ENCODE measurements at places on chromosomes 4 and X.
A peak's percentile ranks its signal among the peaks of the same experiment; 100 is the strongest.

DNA sequence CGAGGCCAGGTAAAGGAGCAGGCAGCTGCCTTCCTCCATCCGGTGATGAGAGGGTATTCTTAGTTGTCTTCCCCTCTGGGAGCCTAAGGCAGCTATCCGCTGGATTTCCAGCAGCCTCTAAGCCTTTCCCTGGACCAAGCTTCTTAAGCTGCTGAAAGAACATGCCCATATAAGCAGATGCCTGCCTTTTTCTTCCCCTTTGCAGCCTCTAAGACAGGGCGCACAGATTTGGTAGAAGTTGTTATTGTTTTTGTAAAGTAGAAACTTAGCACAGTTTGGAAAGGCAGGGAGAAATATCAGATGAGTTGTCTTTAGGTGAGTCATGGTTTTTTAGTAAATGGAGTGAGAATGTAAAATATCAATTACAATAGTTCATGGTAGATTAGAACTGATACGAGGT lies 210.8 kb downstream of the ARHGAP10 start:
- DNase-seq, result no peak

GRCh38 chr4:167964766-167965373 lies 127.5 kb upstream of the ANXA10 start:
- DNase-seq, result peak; percentile 7

DNA sequence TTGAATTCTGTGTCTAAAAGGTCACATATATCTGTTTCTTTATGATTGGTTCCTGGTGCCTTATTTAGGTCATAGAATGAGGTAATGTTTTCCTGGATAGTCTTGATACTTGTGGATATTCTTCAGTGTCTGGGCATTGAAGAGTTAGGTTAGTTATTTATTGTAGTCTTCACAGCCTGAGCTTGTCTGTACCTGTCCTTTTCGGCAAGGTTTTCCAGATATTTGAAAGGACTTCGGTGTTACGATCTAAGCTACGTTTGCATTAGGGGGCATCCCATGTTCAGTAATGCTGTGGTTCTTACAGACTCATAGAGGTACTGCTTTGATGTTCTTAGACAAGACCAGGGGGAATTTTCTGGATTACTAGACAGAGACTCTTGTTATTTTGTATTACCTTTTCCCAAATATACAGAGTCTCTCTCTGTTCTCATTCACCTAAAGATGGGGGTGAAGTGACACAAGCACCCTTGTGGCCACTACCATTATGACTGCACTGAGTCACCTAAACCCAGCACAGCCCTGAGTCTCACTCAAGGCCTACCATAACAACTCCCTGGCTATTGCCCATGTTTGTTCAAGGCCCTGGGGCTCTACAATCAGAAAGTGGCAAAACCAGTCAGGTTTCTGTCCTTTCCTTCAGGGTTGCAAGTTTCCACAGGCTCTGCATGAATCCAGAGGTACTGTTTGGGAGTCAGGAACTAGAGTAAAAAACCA lies 30.1 kb upstream of the CYSLTR1 start:
- DNase-seq, result no peak

DNA sequence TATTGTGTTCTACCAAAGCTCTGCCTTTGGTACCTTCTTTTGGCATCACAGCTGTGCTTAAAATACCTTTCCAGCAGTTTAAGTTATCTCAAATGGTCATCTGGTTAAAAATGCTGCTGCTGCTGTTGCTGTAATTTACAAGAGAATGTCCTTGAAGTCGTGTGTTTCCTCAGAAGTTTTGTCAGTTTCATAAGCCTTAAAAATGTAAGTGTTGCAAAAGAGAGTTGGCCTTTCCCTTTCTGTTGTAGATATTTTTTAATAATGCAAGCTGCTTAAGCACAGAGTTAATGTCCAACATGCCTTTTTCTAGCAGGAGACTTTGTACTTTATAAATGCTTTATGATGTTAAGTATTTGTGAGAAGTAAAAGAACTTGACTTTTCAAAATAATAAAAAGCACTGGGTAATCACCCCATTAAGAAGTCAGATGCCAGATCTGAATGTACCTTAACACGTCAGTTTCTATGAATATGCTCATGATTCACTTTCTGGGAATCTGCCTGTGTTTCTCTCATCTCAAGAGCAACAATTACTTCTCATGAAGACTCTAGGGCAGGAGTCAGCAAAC lies 35.3 kb upstream of the TENM3 start:
- peak; percentile 77 for DNase-seq

DNA sequence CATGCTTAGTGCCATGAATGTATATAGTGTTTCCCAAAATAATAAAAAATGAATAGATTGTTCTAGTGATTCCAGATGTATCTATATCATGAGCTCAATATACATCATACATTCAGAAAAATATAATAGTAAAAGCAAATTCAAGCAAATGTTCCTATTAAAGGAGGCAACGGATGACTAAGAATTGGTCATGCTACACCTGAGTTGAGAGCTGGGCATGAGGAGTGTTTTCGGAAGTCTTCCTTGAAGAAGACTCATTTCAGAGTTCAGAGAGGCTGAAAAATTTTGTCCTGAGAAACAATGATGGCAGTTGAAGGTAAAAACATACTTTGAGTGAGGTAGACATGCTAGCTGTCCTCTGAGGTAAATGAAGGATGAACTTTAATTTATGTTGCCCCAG lies 79.3 kb upstream of the IL1RAPL2 start:
- no peak for DNase-seq

GRCh38 chr4:139333046-139333445 lies 30.8 kb upstream of the NDUFC1 start:
- DNase-seq, result peak; percentile 26

- no peak for DNase-seq
These were observed 72.2 kb upstream of the GABRG1 start for GRCh38 chr4:46196086-46196485.

DNA sequence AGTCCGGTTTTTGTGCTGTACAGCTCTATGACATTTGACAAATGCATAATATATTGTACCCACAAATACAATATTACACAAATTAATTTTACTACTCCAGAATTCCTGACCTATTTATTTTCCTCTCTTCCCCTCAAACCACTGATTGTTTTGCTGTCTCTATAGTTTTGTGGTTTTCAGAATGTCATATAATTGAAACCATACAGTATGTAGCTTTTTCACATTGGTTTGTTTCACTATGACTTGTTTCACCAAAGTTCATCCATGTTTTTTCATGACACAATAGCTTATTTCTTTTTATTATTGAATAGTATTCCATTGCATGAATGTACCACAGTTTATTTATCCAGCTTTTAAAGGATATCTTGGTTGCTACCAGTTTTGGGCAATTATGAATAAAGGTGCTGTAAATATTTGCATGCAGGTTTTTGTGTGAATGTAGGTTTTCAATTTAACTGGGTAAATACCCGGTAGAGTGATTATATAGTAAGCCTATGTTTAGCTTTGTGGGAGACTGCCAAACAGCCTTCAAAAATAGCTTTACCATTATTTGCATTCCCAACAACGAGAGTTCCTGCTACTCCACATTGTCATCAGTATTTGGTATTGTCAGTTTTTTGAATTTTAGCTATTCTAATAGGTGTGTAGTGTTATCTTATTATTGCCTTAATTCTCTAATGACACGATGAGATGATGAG lies 25.9 kb downstream of the RNF175 start:
- no peak for DNase-seq

DNA sequence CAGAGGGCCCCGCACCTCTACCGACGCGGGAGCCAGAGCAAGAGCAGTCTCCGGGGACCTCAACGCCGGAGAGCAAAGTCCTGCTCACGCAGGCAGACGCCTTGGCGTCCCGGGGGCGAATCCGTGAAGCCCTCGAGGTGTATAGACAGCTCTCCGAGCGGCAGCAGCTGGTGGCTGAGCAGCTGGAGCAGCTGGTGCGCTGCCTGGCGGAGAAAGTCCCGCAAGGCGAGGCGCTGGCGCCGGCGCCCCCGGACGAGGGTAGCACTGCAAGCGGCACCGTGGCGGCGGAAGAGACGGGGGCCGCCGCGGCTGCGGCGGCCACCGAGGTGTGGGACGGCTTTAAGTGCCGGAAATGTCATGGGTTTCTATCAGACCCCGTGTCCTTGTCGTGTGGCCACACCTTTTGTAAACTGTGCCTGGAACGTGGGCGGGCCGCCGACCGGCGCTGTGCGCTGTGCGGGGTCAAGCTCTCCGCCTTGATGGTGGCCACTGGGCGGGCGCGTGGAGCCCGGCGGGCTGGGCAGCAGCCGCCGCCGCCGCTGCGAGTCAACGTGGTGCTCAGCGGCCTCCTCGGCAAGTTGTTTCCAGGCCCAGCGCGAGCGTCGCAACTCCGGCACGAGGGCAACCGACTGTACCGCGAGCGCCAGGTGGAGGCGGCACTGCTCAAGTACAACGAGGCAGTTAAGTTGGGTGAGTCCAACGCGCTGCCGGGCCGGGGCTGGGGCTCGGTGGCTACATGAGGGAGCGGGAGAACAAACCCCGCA lies 672 bp downstream of the LONRF3 start:
- no peak for DNase-seq

DNA sequence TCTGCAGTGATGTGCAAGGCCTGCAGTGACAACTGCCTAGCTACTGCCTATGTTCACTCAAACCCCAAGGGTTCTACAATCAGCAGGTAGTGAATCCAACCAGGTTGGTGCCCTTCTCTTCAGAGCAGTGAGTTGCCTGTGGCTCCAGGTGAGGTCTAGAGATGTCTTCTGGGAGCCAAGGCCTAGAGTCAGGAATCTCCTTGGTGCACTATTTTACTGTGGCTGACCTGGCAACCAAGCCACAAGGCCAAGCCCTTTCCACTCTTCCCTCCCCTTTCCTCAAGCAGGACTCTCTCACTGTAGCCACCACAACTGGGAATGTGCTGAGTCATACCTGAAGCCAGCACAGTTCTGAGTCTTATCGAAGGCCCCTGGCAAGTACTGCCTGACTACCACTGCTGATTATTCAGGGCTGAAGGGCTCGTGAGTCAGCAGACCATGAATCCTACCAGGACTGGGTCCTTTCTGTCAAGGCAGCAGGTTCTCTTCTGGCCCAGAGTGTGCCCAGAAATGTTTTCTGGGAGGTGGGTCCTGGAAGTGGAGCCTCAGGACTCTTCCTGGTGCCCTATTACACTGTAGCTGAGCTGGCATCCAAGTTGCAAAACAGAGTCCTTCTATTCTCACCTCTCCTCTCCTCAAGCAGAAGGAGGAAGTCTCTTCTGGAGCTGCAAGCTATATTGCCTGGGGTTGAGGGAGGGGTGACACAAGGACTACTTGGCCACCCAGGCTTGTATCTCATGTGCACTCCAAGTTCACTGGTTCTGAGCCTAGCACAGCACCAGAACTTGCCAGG lies 111.6 kb downstream of the BTC start:
- peak; percentile 63 for DNase-seq

GRCh38 chr4:22412013-22412412 lies 103.9 kb downstream of the ADGRA3 start:
- no peak for DNase-seq

GRCh38 chr4:108034565-108034964 lies 44.9 kb downstream of the HADH start:
- no peak for DNase-seq

- no peak for DNase-seq
These were observed 127.3 kb upstream of the CPEB2 start for GRCh38 chr4:14874990-14875389.

DNA sequence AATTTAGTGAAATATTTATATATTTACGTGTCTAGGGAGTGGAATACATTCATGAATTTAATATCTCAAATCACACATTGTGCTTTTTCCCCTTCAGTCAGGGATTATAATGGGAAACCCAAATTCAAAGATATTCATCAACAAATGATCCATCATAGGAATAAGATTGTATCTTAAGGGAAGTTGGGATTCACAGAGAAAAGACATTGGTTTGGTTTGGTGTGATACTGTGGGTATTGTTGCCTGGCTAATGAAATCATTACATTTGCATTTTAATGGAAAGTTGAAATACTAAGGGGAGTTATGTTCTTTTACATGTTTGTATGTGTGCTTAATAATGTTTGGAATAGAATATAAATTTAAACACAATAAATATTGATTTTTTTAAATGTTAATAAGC lies 1.7 kb downstream of the TET2 start:
- no peak for DNase-seq

DNA sequence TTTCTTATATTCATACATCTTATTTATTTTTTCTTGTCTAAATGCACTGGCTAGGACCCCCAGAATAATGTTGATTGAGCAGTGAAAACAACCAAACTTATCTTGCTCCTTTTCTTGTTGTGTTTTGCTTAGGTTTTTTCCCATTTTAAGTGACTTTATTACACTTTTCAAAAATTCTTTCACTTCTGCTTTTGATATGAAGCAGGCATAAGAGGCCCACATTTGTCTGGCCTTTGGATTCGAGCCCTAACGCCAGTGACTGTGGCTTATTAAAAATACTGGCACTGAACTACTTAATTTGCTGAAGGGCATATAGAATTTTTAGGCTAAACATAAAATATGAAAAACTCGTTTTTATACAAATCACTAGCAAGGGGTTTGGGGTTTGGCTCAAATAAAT lies 197.0 kb downstream of the ASB9 start:
- no peak for DNase-seq

GRCh38 chr4:1601533-1601835 lies 82.6 kb downstream of the FAM53A start:
- no peak for DNase-seq

DNA sequence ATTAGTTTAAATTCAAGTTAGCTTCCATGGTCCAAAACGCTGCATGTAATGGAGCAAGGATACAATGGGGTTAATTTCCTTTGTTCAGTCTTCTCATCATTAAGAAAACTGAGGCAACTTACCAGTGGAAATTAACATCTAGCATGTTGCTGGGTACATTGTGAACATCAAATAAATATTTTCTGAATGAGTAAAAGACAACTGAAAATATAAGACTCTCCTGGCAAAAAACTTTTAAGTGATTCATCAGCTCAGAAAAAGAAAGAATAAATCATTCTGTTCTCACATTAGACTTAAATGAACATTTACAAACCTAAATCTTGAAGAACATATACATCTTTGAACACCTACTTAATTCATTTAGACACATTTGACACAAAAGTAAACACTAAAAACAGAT lies 138.4 kb upstream of the ETNPPL start:
- no peak for DNase-seq

DNA sequence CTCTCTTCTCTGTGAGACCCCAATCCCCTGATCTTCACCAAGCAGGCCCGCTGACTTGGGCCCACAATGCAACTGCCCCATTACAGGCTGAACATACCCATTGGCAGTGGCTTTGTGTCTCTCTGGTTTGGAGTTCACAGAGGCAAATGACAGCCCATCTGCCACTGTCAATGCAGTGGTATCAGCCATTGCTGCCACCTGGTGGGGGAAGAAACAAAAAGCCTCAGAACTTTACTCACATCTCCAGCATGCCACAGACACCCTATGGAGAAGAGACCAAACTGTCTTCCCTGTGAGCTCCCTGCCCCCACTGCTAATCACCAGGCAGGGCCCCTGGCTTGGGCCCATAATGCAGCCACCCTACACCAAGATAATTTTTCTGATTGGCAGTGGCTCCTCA lies 729.3 kb upstream of the ACTRT1 start:
- peak; percentile 0 for DNase-seq

DNA sequence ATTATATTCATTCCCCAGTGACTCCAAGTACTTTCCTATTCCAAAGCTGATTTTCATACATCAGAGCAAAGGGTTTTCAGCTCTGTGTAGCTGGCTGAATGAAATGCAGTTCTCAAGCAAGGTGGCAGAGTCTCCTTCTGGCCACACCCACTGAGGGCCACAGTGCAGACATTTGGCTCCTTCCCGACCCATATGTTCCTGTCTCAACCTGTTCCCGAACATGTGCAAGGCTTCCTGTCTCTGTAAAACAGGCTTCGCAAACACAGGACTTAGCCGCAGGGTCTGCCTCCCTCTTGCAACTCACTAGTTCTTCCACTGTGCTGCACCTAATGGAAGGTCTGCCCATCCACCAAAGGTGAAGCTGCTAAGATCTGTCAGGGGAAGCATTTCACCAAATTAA lies 249.2 kb downstream of the MID1IP1 start:
- DNase-seq, result peak; percentile 17

Data from RWPE1 (cell line).